ENCODE measurements at places on chromosomes 2 and 18.

- DNase-seq: no peak
These were observed 287.9 kb upstream of the VRK2 start for GRCh38 chr2:57758686-57759085.

GRCh38 chr2:204665771-204666170, 120.5 kb downstream of the PARD3B start:
- DNase-seq: no peak

- DNase-seq: no peak
These were observed 40.1 kb upstream of the GALR1 start for GRCh38 chr18:77209587-77209986.

- DNase-seq: no peak
These were observed 1021.2 kb downstream of the LRP1B start for GRCh38 chr2:141109633-141110032.

DNA sequence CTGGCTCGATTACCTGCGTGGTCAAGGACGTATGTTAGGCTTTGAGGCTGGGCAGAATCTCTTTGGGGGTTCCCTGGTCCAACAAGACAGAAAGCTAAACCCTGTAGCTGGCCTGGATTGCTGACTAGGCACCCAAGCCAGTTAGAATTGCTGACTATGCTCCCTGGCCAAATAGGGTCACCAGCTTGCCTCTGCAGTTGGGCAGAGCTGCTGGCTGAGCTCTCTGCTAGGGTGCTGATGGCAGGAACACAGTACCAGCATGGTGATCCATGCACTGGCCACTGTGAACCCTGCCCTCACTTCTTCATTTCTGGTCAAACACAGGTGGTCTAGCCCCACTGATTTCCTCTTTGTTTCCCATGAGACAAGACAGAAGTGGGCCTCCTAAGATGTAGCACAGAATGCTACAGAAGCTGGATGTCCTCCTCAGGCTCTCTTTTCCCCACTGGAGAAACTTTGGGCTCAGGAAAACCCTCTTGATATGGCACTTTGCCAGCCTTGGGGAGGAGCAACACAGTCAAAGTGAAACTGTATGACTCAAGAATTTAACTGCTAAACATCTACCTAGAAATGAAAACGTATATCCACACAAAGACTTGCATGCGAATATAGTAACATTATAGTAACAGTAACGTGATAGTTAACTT, 20.8 kb downstream of the SP140L start:
- DNase-seq: no peak

GRCh38 chr2:232839411-232840079, 30.5 kb upstream of the SNORC start:
- DNase-seq: peak; percentile 40

GRCh38 chr2:11813951-11814350, 67.5 kb downstream of the LPIN1 start:
- DNase-seq: no peak

DNA sequence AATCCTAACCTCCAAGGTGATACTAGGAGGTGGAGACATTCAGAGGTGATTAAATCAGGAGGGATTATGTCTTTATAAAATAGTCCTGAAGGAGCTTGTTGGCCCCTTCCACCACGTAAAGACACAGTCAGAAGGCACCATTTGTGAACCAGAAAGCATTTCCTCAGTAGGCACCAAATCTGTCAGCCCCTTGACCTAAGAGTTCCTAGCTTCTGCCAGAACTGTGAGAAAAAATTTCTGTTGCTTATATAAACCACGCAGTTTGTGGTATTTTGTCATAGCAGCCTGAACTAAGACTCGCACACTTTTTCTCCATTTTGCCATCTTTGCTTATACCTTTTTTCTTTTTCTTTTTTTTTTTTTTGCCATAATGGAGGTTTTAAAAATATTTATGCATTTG, 18.6 kb upstream of the NARS1 start:
- DNase-seq: no peak

- DNase-seq: no peak
These were observed 88.9 kb upstream of the BCL2L11 start for GRCh38 chr2:111031546-111032478.

DNA sequence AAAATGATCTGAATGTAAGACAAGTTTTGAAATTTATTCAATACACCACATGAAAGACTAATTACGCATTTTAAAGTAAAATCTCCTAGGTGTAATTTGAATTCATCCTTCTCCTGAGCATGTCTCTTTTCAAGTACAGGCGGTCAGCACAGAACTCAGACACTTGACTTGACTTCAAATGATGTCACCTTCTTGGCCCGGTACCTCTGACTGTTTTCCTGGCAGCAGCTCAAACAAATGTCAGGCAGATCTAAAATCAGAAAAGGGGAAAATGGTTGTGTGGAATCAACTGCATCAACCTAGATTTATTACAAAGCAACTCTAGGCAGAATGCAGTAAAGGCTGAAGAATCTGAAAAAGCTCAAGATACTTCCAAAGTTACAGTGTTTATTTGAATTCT, 11.4 kb upstream of the PROKR1 start:
- no peak for DNase-seq

- peak; percentile 84 for DNase-seq
These were observed 30.6 kb downstream of the HNRNPLL start for GRCh38 chr2:38572167-38572566.

DNA sequence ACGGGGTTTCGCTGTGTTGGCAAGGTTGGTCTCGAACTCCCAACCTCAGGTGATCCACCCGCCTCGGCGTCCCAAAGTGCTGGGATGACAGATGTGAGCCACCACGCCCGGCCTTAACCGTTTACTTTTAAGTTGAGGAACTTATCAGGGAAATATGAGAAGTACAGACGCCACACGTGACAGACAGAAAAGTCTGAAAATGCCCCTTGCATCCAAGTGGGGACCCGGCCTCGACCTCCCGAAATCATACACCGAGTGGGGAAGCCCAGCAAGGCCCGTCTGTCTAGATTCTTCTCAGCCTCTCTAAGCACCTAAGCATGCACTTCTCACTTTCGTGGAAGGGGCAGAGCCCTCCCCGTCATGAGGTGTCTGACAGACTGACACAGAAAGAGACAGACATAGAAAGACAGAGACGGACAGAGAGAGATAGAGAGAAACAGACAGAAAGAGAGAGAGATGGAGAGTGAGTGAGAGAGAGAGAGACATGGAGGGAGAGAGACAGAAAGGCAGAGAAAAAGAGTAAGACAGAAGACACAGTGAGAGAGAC, 107.3 kb upstream of the ANKRD30BL start:
- DNase-seq: no peak

GRCh38 chr2:239220981-239221396, 179.8 kb downstream of the HDAC4 start:
- DNase-seq: no peak

DNA sequence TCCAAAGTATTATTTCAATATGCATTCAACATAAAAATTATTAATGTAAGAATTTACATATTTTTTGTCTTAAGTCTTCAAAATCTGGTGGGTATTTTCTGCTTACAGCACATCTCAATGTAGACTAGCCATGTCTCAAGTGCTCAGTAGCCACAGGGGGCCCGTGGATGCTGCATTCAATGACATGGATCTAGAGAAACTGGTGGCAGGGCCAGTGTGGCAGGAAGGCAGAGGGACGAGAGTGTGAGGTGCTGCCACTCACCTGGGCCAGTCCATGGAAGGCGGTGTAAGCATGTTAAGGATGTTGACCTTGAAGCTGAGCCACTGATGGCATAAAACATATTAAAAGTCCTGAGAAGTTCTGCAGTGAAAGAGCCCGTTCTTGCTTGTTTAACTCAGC, 6.2 kb upstream of the LIPG start:
- DNase-seq: no peak

GRCh38 chr2:157269922-157270321, 12.4 kb downstream of the GALNT5 start:
- DNase-seq: no peak

GRCh38 chr2:104213758-104214157, 640.2 kb upstream of the POU3F3 start:
- no peak for DNase-seq

- no peak for DNase-seq
These were observed 152.7 kb downstream of the ADCYAP1 start for GRCh38 chr18:1057367-1057766.

DNA sequence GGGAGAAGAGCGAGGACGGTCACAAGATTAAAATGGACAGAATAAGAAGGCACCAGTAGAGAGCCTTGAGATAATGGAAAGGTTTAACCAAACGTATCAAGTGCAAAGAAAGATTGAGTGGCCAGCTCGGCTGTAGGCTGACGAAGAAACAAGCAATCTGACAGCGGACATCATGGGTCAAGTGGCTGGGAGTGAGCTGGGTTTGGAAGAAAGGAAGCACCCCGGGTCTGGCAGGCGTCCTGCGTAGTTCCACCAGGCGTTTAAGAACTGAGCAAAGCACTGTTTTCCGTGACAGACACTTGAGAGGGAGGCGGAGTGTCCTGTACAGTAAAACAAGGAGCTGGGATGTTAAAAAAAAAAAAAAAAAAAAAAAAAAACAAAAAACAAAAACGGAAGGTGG, 27.1 kb downstream of the DAPL1 start:
- no peak for DNase-seq

GRCh38 chr2:48849770-48850169, 94.2 kb upstream of the LHCGR start:
- no peak for DNase-seq

GRCh38 chr2:184339966-184340365, 258.4 kb upstream of the ZNF804A start:
- DNase-seq: no peak

DNA sequence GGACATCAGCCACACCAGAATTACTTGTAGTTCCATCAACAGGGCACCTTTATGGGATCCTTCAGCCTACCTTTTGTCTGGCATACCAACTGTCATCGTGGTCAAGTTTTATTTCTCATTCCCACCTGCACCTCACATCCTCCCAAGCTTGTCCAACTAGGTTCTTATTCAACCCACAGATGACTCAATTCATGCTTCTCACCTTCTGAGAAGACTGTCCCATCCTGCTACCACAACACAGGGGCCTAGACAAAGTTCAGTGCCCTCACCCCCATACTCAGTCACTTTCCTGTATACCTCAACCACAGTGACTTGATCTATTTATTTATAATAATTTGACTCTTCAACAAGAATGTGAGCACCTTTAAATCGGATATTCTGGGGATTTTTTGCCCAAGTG, 114.4 kb upstream of the ACVR1C start:
- no peak for DNase-seq

DNA sequence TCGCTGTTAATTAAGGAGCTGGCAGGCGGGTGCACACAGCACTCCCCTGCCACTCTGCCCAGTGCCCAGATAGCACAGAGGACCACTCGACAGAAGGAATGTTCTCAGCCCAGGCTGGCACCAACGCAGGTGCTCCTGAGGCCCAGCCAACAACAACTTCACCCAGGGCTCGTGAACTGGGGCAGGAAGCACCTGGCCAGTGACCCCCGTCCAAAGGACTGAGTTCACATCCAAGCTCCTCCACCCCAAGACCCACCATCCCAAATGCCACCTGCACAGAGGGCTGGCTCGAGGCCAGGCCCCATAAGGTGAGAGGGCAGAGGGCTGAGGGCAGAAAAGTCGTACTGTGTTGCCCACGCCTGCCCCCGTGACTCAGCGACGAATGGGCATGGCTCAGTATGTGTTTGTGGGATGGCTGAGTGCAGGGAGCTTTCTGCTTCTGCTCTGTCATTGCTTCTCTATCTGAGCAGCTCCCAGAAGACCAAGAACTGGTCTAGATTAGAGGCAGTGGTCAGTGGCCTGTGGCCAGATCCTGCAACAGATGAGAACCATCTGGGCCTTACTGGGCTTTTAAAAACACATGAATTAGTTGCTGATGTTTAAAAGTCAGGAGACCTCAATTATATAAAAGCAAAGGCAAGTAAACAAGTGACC, 68.4 kb downstream of the POLR1A start:
- DNase-seq: no peak

- no peak for DNase-seq
These were observed 49.4 kb upstream of the FAHD2A start for GRCh38 chr2:95353055-95353575.

GRCh38 chr2:106724301-106724794, 161.6 kb downstream of the ST6GAL2 start:
- DNase-seq: no peak

- DNase-seq: no peak
These were observed 18.1 kb upstream of the SPP2 start for GRCh38 chr2:234032279-234032856.

- no peak for DNase-seq
These were observed 194.3 kb downstream of the MYCN start for GRCh38 chr2:16134436-16135165.

- no peak for DNase-seq
These were observed 59.0 kb downstream of the ANKRD44 start for GRCh38 chr2:197251576-197251975.

GRCh38 chr2:239158641-239159475, 242.0 kb downstream of the HDAC4 start:
- no peak for DNase-seq

DNA sequence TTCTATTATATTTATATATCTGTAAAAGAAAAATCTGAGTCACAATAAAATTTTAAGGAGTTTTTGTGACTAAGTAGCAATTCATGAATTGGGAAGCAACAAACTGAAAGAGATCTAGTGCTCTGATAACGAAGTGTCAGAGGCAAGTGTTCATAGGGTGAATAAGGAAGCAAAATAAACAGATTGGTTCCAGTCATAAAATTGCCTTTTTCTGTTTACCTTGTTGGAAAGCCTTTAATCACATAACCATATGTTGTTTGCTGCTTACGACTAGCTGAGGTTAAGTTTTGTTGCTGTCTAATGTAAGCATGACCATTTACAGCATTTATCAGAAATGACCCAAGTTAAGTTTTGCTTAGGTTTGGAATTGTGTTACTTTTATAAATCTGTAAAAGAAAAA, 358.9 kb downstream of the ARL6IP6 start:
- DNase-seq: no peak

GRCh38 chr2:151972241-151973012, 126.4 kb downstream of the CACNB4 start:
- DNase-seq: no peak

- no peak for DNase-seq
These were observed 93.5 kb upstream of the OTOS start for GRCh38 chr2:240233885-240234502.

- peak; percentile 35 for DNase-seq
These were observed 127.4 kb downstream of the CHST9 start for GRCh38 chr18:27057519-27058234.

GRCh38 chr2:143026411-143027054, 102.7 kb upstream of the ARHGAP15 start:
- DNase-seq: no peak

DNA sequence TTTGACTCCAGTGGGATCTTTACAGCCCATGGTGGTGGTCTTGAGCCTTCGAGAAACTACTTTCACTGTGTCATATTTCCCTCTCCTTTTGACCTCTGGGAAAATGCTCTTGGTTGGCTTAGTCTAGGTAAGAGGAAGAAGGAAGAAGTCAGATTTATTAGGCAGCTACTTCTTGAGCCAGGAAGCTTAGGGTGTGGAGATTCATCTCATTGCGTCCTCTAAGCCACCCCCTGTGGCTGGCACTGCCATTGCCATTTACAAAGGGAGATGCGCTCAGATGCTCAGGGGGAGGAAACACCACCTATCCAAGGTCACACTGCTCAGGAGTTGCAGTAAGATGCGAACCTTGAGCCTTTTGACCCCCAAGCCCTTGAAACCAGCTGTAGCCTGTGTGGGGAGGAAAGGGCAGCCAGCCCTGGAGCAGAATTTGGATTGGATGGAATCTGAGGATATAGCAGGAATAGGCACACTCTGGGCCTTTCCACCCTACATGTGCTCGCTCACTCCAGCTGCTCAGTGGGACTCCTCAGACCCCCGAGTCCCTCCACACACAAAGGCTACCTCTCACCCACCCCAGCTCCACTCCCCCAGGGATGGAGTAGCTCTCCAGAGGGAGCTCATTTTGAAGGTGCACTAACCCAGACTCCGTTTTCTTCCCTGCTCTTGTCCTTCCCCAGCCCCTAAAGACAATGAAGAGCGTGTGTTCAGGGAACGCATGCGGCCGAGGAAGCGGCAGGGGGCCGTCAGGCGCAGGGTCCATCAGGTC, 321.3 kb upstream of the EPAS1 start:
- DNase-seq: no peak
